Osteocyte (in vitro differentiated cells): ENCODE measurements at places on chromosomes 3 and 15. TPM values are rescaled to one million over a fixed set of nuclear protein-coding genes. Genes with fewer than 3 reads are reported as not detected.

Gene TUSC7
- total RNA-seq, result not detected in 2 replicates

Gene GP9
- total RNA-seq, result not detected in 2 replicates

Gene CCK
- total RNA-seq, result not detected in 2 replicates

Gene TRPM1
- total RNA-seq, result not detected in 2 replicates

Gene CRYGS
- 3.9 and 4.9 TPM in 2 replicates for total RNA-seq

Gene HRG
- total RNA-seq, result not detected in 2 replicates

Gene PLSCR2
- total RNA-seq, result not detected in 2 replicates

Gene GOLGA8G
- total RNA-seq, result not detected in 2 replicates

Gene ITPR1
- total RNA-seq, result 26.3 and 34.3 TPM in 2 replicates

Gene ECE2
- total RNA-seq, result not detected in 2 replicates

DNA sequence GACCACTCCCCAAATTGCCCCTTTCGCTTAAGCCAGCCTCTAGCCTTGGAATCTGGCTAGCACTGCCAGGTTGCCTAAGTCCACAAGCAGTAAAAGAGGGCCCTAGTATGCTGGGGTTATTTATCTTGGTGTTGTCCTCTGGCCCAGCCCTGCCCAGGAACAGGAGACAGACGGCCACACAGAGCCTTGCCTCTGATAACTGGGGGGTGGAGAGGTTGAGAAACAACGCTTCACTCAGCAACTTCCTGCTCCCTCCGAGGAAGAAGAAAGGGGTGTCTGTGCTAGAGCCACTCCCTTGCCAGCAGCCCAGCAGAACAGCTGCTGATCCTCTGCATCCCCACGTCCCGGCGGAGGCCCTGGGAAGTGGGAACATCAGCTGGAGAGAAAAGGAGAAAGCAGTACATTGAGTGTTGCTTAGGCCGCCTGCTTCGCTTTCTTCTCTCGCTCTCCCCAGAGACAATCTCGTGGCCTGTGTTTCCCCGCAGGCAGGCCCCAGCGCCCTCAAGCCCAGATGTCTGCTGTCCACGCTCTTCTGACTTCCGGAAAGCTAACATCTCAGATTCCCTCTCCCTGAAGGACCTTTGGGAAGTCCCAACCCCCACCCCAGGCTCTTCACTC is 22.6 kb upstream of the C3orf70 start:
- DNase-seq, result peak; percentile 78
- H3K36me3 ChIP-seq, result no peaks in the 10 kb centered on the region
- H3K4me3 ChIP-seq, result peak overlapping the region; percentile 32
- peaks cover 14% of the 10 kb centered on the region for H3K4me1 ChIP-seq

DNA sequence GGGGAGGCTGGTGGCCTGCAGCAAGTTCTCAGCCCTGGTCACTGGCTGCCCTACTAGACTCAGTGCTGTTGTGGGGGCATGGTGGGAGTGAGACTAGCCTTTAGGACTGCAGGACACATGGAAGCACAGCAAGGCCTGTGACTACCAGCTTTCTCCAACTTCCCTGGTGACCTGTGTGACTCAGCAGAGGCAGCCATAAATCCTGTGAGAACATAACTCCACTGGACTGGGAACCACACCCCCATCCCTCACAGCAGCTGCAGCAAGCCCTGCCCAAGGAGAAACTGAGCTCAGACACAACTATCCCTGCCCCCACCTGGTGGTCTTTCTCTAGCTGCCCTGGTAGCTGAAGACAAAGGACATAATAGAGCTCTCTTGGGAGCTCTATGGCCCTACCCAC is 111.3 kb downstream of the DCLK3 start:
- H3K27ac ChIP-seq, result no peak overlapping the region
- peaks cover 25% of the 10 kb centered on the region for H3K4me1 ChIP-seq
- H3K36me3 ChIP-seq, result no peaks in the 10 kb centered on the region
- no peak overlapping the region for H3K4me3 ChIP-seq

DNA sequence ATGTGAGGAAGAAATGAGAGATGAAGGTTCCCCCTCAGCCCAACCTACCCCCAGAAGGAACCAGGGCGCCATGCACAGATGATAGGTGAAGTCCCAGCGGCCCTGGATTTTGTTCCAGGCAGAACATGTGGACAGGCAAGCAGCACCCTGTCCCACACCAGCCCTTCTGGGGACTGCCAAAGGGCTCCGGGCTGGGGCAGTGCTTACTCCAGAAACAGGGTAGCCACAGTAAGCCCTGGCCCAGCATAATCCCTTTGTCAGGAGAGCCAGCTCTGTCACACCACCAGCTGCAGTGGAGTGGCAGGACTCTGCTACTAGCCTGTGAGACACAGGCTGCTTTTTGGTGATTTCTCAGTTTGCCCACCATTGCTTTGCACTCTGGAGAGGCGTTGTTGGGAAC is 6.3 kb downstream of the FBXL22 start:
- H3K27me3 ChIP-seq, result no peaks in the 10 kb centered on the region
- DNase-seq, result no peak
- no peak overlapping the region for H3K27ac ChIP-seq
- no peak overlapping the region for H3K4me3 ChIP-seq
- peaks cover 10% of the 10 kb centered on the region for H3K4me1 ChIP-seq

DNA sequence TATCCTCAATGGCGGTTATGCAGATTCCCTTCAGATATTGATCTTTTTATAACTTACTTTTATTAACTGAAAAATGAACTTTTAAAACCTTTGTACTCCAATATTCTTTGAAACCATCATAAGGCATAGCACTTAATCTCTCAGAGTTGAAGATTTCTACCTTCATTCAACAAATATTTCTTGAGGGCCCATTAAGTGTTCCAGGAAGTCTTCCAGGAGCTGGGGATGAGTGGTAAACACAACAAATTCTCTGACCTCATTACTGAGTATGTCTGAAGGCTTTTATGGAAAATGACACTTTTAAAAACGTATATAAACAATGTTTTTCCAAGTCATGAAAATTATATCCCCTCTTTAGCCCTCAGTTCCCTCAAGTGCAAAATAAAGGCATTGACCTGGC is 575.3 kb upstream of the IL12A start:
- H3K27me3 ChIP-seq, result peaks cover 4% of the 10 kb centered on the region
- H3K4me1 ChIP-seq, result no peaks in the 10 kb centered on the region
- H3K27ac ChIP-seq, result no peak overlapping the region
- no peak for DNase-seq
- H3K36me3 ChIP-seq, result no peaks in the 10 kb centered on the region
- no peak overlapping the region for H3K4me3 ChIP-seq

- peaks cover 18% of the 10 kb centered on the region for H3K4me1 ChIP-seq
- no peak for DNase-seq
- H3K4me3 ChIP-seq, result peak within 1 kb of the TSS; percentile 75
- H3K27me3 ChIP-seq, result no peaks in the 10 kb centered on the region
Observed at GRCh38 chr15:64911311-64912186, at the start of gene ANKDD1A. Gene ANKDD1A (plus strand): TSS chr15:64911902. CDS start chr15:64911931, 29 bp downstream.

DNA sequence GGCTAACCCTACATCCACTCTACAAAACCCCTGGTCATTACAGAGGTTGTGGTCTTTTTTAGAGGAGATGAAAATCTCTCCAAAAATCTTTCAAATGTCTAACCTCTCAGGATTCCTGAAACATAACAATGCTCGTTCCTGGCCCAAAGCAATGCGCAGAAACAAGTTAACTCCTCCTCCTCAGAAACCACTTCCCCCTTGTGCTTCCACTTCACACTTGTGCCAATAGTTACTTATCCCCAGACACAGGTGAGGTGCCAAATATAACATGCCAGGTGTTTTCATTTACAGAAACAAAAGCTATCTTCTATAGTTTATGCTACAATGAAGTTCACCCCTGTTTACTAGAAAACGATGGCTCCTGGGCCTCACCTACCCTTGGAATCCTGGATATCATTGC is 6.2 kb downstream of the NDUFAF1 start:
- H3K4me3 ChIP-seq, result no peak overlapping the region
- H3K4me1 ChIP-seq, result peaks cover 2% of the 10 kb centered on the region
- DNase-seq, result no peak
- no peak overlapping the region for H3K27ac ChIP-seq
- peaks cover 23% of the 10 kb centered on the region for H3K36me3 ChIP-seq

GRCh38 chr3:123285479-123285878 is 83.7 kb downstream of the SEC22A start:
- peaks cover 6% of the 10 kb centered on the region for H3K36me3 ChIP-seq
- H3K4me1 ChIP-seq, result no peaks in the 10 kb centered on the region
- peak; percentile 59 for DNase-seq
- H3K27me3 ChIP-seq, result no peaks in the 10 kb centered on the region
- no peak overlapping the region for H3K4me3 ChIP-seq

DNA sequence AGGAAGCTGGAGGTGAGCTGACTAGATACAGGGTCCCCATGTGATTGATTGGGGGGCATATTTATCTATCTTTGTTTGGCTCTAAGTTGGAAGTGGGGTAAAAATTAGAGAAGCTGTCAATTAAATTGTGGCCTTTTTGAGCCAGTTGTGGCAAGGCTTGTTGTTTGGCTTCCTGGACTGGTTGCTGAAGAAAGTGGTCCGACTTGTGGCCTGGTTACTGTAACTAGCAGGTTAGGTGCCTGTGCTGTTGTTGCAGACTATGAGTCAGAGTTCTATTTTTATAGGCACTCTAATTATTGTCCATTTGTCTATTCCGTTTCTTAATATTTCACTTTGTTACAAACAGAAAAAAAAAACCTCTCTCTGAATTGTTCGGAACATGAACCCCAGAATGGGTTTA is 129.1 kb upstream of the CNTN6 start:
- no peak for DNase-seq
- H3K27me3 ChIP-seq, result no peaks in the 10 kb centered on the region
- no peak overlapping the region for H3K4me3 ChIP-seq
- no peak overlapping the region for H3K27ac ChIP-seq
- no peaks in the 10 kb centered on the region for H3K4me1 ChIP-seq

DNA sequence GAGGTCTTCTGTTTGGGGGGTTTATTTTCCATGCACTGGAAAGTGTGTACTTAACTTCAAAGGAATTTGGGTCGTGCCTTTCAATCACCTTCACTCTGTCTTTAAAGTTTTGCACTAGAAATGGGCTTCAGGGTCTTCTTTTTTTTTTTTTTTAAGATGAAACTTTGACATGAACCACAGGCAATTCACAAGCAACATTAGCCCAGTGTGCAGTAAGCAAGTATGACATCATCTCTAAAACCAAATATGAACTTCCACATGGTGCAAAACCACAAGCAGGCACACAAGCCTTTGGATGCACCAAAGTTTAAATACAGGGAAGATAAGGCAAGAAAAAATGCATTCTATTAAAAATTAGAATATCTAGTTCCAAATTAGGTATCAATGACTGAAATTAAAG is 381.9 kb downstream of the ERC2 start:
- DNase-seq, result no peak
- H3K4me3 ChIP-seq, result no peak overlapping the region
- peaks cover 4% of the 10 kb centered on the region for H3K27me3 ChIP-seq
- no peaks in the 10 kb centered on the region for H3K36me3 ChIP-seq

GRCh38 chr15:42032376-42033213 is 11.8 kb upstream of the PLA2G4E start:
- no peaks in the 10 kb centered on the region for H3K36me3 ChIP-seq
- peaks cover 3% of the 10 kb centered on the region for H3K4me1 ChIP-seq
- no peak for DNase-seq
- peaks cover 38% of the 10 kb centered on the region for H3K27me3 ChIP-seq

DNA sequence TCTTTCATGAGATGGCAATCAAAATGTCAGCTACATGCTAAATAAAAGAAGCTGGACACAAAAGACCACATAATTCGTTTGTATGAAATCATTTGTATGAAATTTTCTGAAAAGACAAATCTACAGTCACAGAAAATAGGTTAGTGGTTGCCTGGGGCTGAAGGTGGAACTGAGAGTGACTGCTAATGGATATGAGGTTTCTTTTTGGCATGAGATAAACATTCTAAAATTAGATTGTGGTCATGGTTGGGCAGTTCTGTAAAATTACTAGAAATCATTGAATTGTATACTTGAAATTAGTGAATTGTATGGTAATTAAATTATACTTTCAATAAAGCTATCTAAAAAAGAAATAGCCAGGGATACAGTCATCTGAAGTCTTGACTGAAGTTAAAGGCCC is 2.7 kb upstream of the DMXL2 start:
- peaks cover 30% of the 10 kb centered on the region for H3K27me3 ChIP-seq
- no peaks in the 10 kb centered on the region for H3K36me3 ChIP-seq
- no peak overlapping the region for H3K4me3 ChIP-seq

DNA sequence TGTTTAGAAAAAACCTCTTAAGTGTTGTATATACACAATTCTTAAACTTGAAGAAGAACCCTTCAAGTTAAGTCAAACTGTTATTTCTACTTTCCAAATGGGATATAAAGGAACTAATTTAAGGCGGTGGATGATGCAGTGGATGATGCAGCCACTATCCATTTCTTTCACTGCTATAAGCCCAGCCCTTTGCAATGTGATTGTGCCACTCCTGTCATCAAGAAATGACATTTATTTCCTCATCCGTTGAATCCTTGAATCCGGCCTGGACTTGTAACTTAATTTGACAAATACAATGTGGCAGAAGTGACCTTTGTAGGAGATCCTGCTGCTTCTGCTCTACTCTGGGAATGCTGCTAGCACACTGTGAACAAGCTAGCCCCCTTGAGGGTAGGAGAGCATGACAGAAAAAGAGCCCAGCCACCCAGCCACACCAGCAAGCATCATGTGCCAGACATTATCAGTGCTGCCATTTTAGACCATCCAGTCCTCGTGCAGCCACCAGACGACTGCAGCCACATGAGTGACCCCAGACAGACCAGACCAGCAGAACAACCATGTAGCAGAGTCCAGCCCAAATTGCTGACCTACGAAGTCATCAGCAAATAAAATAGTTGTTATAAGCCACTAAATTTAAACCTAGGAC is 47.4 kb downstream of the UACA start:
- peaks cover 31% of the 10 kb centered on the region for H3K36me3 ChIP-seq
- H3K4me3 ChIP-seq, result no peak overlapping the region
- peak overlapping the region; percentile 77 for H3K27ac ChIP-seq
- no peaks in the 10 kb centered on the region for H3K27me3 ChIP-seq
- H3K4me1 ChIP-seq, result peaks cover 68% of the 10 kb centered on the region

DNA sequence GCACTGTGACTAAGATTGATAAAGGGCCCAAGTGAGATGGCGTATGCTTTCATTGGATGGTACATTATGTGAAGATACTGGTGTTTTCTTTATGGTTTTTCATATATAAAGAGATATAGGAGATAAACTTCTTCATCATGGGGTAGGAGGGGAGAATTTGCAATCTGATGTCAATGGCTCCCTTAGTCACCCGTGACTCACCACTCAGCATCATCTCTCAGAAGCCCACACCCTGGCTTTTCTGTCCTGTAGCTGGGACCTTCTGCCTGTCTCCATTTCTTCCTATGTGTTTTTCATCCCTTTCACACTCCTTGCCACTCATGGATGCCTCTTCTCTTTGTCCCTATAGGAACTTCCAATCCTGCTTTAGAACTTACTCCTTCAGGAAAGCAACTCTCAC is 114.3 kb upstream of the SEMA6D start:
- H3K4me1 ChIP-seq, result no peaks in the 10 kb centered on the region
- no peak overlapping the region for H3K4me3 ChIP-seq
- DNase-seq, result no peak
- no peak overlapping the region for H3K27ac ChIP-seq
- H3K27me3 ChIP-seq, result peaks cover 19% of the 10 kb centered on the region

- H3K4me1 ChIP-seq, result peaks cover 37% of the 10 kb centered on the region
- H3K27me3 ChIP-seq, result no peaks in the 10 kb centered on the region
- peak within 1 kb of the TSS; percentile 94 for H3K27ac ChIP-seq
Observed at GRCh38 chr3:136818769-136819391, at the start of gene SLC35G2. Gene SLC35G2 (plus strand): TSS chr3:136819126. CDS start chr3:136854461, 35,335 bp downstream.

DNA sequence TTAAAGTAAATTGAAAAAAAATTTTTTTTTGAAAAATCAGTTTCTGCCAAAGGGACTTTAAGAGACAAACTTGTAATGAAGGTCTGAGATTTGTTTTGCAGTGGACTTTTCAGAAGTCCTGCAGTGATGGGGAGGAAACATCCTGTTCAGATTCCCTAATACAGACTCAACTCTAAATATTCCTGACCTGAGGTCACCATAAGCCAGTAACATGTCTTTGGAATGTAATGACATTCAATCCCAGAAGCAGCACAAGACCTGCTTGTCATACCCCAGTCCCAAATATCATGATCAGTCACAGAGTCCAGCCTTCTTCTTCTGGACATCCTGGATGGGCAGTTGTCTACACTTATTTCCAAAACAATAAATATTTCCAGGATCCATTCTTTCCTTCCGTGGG is 53.6 kb downstream of the TMEM39A start:
- H3K27me3 ChIP-seq, result no peaks in the 10 kb centered on the region
- no peak for DNase-seq
- H3K4me3 ChIP-seq, result no peak overlapping the region
